Activated CD8-positive, alpha-beta memory T cell treated with anti-CD3 and anti-CD28 coated beads for 24 hours (primary cell): ENCODE measurements at places on chromosomes 1 and 21.
A peak's percentile ranks its signal among the peaks of the same experiment; 100 is the strongest.

GRCh38 chr1:23288671-23289070 is 55.4 kb downstream of the HNRNPR start:
- DNase-seq, result no peak

- no peak for DNase-seq
These were observed 75.0 kb downstream of the GALNT2 start for GRCh38 chr1:230141797-230142607.

DNA sequence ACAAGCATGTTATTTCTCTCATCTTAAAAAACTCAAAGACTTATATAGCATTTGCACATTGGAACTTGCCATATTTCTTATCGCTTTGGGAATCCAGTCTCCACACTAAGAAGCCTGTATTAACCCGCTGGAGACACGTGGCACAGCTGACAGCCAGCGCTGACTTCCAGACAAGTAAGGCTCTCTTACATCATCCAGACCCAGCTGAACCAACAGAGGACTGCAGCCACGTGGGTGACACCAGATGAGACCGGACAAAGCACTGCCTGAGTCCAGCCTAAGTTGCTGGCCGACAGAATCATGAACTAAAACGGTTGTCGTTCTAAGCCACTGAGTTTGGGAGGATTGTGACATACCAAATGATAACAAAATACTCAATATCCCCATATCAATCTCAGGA is 6.3 kb upstream of the CD247 start:
- peak; percentile 40 for DNase-seq

DNA sequence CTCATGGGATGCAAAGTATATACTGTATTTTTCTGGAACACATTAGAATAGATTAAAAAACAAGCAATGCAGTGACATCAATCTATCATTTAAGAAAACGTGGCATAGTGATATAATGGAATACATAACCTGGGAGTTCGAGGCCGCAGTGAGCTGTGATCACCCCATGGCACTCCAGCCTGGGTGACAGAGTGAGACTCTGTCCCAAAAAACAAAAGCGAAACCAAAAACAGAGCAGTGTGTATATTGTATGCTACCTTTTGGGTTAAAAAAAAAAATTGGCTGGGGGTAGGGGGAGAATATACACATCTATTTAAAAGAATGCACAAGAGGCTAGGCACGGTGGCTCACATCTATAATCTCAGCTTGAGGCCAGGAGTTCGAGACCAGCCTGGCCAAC is 13.5 kb downstream of the SLC2A1 start:
- DNase-seq, result no peak

GRCh38 chr1:176949033-176949662 is 215.4 kb downstream of the ASTN1 start:
- DNase-seq, result no peak

- DNase-seq, result no peak
These were observed 58.9 kb downstream of the BACE2 start for GRCh38 chr21:41226853-41227252.

- no peak for DNase-seq
These were observed 28.5 kb upstream of the ABCG1 start for GRCh38 chr21:42190486-42190863.

GRCh38 chr1:65231718-65232330 is 77.5 kb upstream of the DNAJC6 start:
- no peak for DNase-seq

- no peak for DNase-seq
These were observed 10.0 kb downstream of the TSEN15 start for GRCh38 chr1:184061396-184062003.

GRCh38 chr1:171563675-171564074 is 58.4 kb upstream of the MYOCOS start:
- DNase-seq, result no peak

GRCh38 chr1:28910379-28911115 is 3.8 kb upstream of the EPB41 start:
- DNase-seq, result peak; percentile 37

- no peak for DNase-seq
These were observed 20.6 kb downstream of the ESPN start for GRCh38 chr1:6445062-6445763.
